ENCODE measurements at places on chromosomes 16 and 17. TPM values are rescaled to one million over a fixed set of nuclear protein-coding genes. Genes with fewer than 3 reads are reported as not detected.

- no peak for DNase-seq
These were observed 13.2 kb upstream of the CUEDC1 start for GRCh38 chr17:57968456-57968855.

GRCh38 chr17:17603178-17603894 is 11.8 kb upstream of the PEMT start:
- DNase-seq: no peak

DNA sequence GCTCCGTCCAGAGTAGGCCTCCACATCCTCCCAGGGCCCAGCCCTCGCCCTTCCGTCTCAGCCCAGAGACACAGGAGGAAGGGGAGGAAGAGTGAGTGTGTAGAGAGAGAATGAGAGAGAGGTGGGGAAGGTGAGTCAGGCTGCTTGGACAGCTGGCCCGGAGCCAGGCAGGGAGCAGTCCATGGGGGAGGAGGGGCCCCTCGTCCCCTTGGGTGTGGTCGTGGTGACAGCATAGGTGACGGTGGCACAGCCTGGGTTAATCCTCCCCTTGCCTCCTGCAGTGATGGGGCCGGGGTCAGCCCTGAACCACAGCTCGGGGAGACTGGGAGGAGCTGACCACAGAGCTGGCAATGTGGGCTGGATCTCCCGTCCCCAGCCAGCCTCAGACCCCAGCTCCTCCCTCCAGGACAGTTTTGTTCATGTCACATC is 36.5 kb downstream of the FA2H start:
- DNase-seq: no peak

Gene TBC1D3
- not detected for total RNA-seq

- no peak for DNase-seq
These were observed 50.6 kb downstream of the GTF3C1 start for GRCh38 chr16:27498916-27499658.

DNA sequence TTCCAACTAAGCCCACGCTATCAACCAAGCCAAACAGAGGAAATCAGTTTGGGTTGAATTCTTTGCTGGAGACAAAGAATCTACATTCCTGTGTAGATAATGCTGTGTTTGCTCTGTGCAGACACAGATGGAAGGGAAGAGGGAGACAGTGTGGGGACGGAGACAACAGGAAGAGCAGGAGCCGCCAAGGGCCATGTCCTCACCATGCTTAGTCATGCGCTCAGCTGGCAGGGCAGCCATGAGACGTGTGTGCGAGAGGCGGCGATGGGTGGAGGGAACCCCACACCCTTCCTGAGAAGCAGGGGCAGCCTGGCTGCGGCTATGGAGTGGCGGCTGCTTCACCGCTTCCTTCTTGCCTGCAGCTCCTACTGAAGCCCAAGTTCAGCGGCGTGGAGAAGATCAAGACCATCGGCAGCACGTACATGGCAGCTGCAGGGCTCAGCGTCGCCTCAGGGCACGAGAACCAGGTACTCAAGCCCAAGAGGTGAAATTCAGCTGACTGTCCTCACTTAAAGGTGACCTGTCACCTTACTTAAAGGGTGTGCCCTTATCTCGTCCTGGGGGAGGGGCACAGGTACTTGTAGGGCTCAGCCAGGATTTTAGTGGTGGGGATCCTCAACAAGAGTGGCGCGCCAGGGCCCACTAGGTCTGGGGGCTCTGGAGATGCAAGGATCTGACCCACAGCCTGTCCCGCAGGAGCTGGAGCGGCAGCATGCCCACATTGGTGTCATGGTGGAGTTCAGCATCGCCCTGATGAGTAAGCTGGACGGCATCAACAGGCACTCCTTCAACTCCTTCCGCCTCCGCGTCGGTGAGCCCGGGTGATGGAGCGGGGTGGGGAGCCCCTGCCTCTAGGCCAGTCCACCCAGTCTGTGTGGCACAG is 47.5 kb downstream of the ADCY7 start:
- peak; percentile 62 for DNase-seq

- DNase-seq: no peak
These were observed 67.8 kb upstream of the FA2H start for GRCh38 chr16:74842413-74842812.

- DNase-seq: peak; percentile 40
These were observed 18.8 kb downstream of the ALOX15B start for GRCh38 chr17:8057691-8058114.

Gene ZP2
- total RNA-seq: not detected

GRCh38 chr17:48642059-48642842 is 16.1 kb upstream of the HOXB9 start:
- no peak for DNase-seq

Gene TMC8
- 336 TPM for total RNA-seq

DNA sequence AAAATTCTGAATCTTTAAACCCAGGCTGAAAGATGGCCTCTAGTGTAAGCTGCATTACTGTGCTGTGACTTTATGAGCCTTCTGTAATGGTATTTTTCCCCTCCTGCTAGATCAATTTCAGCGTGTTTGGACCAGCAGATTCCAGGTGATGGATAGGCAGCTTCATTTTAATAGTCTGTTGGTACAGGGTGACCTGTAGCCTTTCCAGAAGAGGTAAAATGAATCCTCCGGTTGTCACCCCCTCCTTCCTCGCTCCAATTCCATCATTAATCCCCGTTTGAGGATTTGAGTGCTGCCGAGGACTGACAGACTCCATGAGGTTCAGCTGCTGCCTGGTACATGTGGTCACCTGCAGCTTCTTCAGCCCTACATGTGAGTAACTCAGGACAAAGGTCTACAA is 48.9 kb downstream of the MYH3 start:
- DNase-seq: no peak

GRCh38 chr17:57256708-57257112 is 387 bp downstream of the MSI2 start:
- DNase-seq: no peak

- DNase-seq: peak; percentile 46
These were observed 140.7 kb downstream of the KATNIP start for GRCh38 chr16:27690608-27691007.

DNA sequence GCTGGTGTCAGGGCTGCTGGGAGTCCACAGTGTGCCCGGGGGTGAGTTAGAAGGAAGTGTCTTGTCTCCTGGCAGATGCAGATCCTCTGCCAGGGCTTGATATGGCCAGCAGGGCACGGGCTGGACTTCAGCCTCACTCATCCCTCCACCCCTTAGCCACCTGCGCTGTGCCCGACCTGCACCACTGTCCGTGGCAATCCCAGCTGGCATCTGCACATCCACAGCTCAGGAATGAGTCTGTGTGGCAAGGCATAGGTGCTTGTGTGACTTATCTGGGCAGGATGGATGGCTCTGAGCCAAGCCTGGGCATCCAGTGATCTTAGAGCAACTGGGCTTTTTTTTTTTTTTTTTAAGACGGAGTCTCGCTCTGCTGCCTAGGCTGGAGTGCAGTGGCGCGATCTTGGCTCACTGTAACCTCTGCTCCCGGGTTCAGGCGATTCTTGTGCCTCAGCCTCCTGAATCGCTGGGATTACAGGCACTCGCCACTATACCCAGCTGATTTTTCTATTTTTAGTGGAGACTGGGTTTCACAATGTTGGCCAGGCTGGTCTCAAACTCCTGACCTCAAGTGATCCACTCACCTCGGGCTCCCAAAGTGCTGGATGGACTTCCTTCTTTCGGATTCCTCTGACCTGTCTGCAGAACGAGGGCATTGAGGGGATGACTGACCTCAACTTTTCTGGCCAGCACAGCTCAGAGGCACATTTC is 22.5 kb upstream of the CACNG1 start:
- no peak for DNase-seq

DNA sequence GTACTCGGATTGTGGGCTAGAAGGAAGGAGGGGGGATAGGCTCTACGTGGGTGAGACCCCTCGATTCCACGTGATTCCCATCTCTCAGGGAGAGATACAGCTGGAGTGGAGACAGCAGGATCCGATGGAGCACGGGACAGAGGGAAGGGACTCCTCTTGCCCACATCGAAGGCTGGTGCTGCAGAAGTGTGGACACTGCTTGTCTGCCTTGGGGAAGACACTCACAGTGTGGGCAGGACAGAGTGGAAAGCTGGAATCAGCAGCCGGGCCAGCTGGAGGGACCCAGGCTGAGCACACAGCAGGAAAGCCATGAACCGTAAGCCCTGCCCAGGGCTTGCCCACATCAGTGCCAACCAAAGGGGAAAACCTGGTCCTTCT is 42.1 kb upstream of the RPH3AL start:
- no peak for DNase-seq

- peak; percentile 10 for DNase-seq
These were observed 120.9 kb downstream of the C16orf78 start for GRCh38 chr16:49494474-49494873.

Gene CALB2
- not detected for total RNA-seq

GRCh38 chr16:17784073-17784472 is 313.3 kb upstream of the XYLT1 start:
- no peak for DNase-seq

Gene CCDC154
- total RNA-seq: 6.5 TPM

DNA sequence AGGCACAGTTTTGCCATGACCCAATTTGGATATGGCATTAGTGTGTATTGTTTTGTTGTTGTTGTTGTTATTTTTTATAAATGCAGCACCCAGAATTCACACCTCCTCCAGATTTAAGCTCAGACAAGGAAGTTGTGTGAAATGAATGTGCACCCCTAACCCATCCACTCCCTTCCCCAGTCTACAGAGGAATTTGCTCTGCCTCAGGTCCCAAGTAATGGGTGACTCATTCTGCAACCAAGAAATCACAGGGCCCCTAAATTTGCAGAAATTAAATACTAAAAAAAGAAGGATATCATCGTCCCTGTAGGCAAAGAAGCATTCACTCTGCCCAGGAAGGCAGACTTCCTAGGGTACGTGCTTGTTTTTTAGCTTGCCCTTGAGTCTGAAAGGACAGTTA is 62.3 kb downstream of the CLEC16A start:
- no peak for DNase-seq

Gene CMTM2
- total RNA-seq: 0.45 TPM

Gene TEKT1
- total RNA-seq: not detected

Gene MT1H
- not detected for total RNA-seq
